ENCODE measurements at places on chromosomes 3 and 15.

DNA sequence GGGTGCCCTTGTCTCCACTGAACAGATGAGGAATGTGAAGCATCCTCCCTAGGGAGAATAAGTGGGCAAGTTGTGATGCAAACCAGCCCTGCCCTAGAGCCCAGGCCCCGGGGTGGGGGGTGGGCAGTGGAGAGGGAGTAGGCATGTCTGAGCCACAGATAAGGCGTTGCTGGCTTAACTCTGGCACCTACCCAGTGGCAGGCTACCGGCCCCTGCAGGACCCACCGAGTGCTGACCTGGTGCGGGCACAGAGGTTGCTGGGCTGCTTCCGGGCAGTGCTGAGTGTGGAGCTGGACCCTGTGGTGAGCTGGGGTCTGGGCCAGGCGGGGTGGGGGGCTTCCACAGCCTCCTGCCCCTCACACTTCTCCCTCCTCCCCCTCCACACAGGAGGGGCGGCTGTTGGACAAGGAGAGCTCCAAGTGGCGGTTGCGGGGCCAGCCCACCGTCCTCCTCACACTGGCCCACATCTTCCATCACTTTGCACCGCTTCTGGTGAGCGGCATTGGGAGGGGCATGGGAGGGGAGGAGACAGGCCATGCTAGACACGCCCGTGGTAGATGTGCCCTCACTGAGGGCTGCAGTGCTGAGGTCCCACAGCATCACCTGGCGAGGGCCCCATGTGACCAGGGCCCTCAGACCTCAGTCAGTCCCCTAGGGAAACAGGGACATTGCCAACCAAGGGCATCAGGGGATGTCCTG is 10.1 kb downstream of the RNF123 start:
- no peak for DNase-seq

- no peak for DNase-seq
Observed at GRCh38 chr3:115363071-115363470, 216.0 kb upstream of the ZBTB20 start.

DNA sequence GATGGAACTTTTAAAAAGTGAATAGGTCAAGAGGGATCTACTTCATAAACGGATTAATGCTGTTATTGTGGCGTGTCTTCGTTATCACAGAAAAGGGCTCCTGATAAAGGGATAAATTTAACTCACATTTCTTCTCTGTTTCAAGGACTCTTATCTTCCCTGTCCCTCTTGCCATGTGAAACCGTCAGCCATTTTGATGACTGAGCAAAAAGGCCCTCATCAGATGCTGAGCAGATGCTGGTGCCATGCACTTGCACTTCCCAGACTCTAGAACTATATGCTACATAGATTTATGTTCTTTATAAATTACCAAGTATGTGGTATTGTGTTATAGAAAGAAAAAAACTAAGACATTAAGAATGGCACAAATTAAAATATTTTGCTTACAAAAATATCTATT is 1011.8 kb upstream of the GBE1 start:
- DNase-seq = no peak

DNA sequence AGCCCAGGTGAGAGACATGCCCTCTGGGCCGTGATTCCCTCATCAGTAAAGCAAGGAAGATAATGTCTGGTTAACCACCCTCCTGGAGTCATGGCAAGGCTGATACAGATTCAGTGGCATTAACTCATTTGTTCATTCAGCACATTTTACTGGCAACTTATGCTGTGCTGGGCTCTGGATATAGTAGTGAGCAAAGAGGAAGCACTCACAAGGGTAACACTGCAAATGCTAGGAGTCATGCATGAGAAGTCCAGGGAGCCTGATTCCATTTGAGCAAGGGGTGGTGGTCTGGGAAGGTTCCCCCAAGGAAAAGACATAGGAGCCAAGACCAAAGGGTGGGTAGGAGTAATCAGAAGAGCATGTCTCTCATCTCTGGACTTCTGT is 50.2 kb downstream of the SMAD3 start:
- DNase-seq = no peak

DNA sequence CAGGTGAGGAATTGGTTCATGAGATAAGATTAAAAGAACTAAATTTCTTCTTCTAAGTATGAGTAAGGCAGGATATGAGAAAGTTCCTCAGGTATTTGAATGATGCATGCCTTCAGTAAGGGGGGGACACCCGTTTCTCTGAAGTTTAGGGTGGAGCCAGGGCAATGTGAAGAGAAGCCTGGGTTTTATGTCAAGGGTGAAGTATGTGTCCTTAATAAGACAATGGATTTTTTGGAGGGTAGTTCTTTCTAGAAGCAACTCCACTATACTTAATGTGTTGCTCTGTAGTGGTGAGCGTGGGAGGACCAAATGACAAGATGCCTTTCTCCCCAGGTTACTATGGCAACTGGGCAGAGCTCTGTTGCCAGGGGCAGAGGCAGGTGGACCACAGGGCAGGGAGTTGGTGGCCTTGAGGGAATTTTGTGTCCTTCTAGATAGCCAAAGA is 44.0 kb downstream of the PHLDB2 start:
- DNase-seq = no peak

DNA sequence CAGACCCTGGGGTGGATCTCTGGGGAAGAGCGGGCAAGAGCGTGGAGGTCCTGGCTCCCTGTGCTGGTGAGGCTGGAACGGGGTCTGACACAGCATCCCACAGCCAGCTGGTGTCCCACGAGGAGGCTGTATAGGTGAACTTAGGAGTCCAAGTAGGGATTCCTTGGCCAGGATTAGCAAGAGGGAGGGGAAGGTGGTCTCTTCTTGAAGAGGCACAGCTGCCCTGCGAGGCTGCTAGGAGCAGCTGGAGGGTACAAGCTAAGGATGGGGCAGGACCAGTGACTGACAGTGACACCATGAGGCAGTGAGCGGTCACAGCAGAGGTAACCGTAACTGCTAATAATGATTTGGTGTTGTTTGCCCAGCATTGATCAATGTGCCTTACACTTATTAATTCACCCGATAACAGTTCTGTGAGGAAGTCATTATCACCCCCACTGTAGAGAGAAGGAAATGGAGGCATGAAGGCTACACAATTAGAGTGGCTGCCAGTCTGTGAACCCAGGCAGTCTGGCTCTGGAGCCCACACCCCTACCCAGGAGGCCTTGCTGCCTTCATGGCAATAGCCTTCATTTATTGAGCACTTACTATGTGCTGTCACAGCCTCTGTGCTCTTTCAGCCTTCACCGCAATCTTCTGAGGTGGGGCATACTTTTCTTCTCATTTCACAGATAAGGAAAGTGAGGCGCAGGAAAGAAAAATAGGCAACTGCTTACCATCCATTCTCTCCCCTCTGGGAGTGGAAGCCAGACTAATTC is 59.4 kb downstream of the TMEM44 start:
- no peak for DNase-seq

- DNase-seq = no peak
Observed at GRCh38 chr3:172398484-172398883, 49.8 kb downstream of the GHSR start.

GRCh38 chr3:123194552-123194951 is 7.2 kb upstream of the SEC22A start:
- DNase-seq = no peak

- no peak for DNase-seq
Observed at GRCh38 chr15:28899061-28899738, 13.4 kb downstream of the APBA2 start.

GRCh38 chr3:127970966-127971592 is 56.0 kb downstream of the KBTBD12 start:
- DNase-seq = no peak

DNA sequence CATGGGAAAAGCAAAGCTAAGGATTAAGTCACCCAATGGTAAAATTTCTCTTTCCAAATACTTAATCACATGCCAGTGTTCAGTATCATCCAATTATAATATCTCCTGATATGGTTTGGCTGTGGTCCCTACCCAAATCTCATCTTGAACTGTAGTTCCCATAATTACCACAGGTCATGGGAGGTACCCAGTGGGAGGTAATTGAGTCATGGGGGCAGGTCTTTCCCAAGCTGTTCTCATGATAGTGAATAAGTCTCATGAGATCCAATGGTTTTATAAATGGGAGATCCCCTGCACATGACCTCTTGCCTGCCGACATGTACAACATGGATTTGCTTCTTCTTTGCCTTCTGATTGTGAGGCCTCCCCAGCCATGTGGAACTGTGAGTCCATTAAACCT is 26.1 kb upstream of the NMB start:
- no peak for DNase-seq

DNA sequence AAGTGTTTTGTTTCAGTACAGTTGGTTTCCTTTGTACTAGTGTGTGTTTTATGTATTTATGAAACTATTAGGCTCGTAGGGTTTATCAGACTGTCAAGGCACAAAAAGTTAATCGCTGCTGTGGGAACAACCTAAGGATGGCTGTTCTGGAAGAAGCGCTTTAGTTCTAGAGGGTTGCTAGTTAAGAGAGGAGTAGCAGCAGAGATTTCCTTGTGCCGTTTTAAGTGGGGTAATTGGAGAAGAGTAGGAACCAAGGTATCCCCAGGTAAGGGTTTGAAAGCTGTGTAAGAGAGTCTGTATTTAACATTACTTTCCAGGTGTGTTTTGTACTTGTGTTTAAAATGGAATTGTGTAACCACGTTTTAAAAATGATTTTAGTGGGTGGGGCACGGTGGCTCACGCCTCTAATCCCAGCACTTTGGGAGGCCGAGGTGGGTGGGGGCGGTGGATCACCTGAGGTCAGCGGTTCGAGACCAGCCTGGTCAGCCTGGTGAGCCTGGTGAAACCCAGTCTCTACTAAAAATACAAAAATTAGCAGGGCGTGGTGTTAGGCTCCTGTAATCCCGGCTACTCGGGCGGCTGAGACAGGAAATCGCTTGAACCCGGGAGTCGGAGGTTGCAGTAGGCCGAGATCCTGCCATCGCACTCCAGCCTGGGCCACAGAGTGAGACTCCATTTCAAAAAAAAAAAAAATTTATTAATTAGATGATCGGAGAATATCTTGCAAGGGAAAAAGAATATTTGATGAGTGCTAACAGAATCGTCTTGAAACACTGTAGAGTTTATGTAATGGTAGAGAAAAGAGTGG is 2.6 kb downstream of the MORF4L1 start:
- DNase-seq = no peak

DNA sequence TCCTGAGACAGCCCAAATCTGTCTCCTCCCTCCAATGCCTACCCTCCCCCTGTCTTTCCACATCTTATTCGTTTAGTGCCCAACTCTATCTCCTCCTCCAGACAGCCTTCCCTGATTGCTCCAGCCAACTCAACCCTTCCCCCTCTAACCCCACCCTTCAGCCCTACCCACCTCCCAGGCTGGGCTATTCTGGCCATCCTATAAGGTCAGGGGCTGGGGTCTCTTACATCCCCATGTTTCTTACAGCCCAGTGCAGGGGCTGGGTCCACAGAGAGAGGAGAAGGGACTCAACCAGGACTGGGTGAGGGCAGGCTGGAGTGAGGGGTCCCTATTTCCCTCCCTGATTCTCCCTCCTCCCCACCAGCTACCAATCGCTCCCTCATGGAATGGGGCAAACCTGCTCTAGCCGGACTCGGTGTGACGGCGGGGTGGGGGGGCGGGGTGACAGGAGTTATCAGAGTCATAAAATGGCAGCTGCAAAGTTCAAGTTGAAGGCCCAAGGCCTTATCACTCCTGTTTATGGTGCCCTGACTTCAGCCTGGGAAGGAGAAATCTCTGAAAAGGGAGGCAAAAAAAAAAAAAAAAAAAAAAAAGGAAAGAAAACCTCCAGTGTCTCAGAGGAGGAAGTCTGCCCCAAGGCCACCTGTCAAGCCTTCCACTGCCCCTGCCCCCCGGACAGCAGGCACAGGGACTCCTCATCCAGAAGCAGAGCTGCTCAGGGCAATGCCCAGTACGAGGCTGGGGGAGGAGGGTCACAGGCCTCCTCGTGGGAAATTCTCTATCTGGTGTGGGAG is 2.1 kb downstream of the VIPR1 start:
- DNase-seq = no peak

DNA sequence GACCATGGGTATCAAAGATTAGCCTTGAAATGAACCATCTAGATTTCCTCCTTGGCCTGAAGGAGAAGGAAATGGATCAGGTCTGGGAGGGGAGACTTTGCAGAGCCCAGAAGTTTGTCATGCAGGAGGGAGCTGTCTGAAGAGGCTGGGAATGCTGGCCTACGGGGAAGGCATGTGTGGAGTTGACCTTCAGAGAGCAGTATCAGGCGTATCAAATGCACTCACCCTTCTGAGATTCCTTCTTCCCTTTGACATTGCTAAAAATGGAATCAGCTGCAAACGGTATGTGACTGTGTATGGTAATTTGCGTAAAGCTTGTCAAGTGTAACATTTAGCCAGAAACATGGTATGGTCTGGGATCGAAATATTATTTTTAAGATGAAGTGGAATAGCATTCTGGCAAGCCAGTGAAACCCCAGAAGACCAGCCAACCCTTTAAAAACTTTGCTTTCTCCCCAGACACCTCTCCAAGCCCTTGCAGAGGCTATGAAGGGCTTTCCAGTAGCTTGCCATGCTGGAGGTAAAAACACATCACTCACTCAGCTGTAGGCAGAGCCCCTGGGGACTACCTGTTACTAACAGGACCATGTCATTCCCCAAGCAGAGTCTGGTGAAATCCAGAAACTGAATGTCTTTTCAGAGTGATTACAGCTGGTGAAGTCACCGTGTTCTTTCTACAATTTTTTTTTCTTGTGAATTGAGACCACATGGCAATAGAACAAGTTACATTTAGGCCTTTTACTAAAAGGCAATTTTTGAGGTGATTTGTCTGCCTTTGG is 174.7 kb upstream of the SLC24A5 start:
- DNase-seq = no peak

DNA sequence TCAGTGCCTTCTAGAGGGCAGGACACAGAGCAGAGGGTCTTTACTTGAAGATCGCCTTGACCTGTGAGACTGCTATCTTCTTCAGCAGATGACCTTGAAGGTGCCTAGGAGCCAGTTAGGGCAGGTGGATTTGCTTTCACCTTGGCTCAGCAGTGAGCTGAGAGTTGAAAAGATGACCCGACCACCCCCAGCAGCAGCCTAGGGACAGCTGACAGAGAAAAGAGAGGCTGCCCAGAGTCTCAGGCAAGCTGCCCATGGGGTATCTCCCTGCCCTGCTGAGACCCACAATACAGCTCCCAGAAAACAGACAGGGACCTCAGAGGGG is 453 bp upstream of the LTF start:
- DNase-seq = no peak

DNA sequence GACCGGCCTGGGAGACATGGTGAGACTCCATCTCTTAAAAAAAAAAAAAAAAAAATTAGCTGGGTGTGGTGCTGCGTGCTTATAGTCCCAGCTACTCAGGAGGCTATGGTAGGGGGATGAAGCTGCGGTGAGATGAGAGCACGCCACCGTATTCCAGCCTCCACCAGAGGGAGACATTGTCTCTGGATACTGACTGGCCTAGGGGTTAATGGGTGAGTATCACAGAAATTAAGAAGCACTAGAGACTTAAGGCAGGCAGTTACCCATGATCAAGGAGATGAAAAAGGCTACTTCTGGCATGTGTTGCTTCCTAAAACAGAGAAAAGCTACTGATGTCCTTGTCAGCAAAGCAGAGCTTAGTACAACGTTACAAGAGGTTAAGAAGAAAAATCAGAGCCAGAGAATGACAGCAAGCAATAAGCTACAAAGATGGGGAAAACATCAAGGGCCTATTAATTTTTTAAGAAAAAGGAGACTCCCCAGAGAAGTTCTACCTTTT is 8.6 kb downstream of the TFRC start:
- peak; percentile 60 for DNase-seq

GRCh38 chr3:123802007-123802625 is 82.0 kb downstream of the MYLK start:
- no peak for DNase-seq

Data from right renal cortex interstitium (tissue), 3 donors.